Activated CD4-positive, alpha-beta T cell treated with anti-CD3 and anti-CD28 coated beads for 4 hours (primary cell): ENCODE measurements at places on chromosomes 4 and X.

GRCh38 chr4:55507612-55508011 is 39.1 kb downstream of the CLOCK start:
- no peak for DNase-seq

DNA sequence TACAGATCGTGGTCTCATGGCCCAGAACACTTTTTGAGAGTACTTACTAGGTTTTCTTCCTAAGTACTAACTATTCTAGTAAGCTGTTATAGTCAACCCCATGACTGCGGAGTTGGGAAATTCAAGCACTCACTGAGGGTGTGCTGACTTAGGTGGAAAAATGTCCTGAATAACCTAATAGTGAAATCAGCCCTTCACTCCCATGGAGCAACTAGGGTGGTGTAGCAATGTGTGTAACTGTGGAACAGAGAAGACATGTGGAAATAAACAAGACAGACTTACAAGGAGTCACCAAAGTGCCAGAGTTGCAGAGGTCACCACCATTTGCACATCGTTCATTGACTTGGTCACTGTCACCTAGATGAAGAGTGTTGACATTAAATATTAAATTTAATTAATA is 12.1 kb upstream of the VSIG4 start:
- DNase-seq = no peak

- no peak for DNase-seq
These were observed 54.5 kb downstream of the CLDN34 start for GRCh38 chrX:10021461-10022272.

DNA sequence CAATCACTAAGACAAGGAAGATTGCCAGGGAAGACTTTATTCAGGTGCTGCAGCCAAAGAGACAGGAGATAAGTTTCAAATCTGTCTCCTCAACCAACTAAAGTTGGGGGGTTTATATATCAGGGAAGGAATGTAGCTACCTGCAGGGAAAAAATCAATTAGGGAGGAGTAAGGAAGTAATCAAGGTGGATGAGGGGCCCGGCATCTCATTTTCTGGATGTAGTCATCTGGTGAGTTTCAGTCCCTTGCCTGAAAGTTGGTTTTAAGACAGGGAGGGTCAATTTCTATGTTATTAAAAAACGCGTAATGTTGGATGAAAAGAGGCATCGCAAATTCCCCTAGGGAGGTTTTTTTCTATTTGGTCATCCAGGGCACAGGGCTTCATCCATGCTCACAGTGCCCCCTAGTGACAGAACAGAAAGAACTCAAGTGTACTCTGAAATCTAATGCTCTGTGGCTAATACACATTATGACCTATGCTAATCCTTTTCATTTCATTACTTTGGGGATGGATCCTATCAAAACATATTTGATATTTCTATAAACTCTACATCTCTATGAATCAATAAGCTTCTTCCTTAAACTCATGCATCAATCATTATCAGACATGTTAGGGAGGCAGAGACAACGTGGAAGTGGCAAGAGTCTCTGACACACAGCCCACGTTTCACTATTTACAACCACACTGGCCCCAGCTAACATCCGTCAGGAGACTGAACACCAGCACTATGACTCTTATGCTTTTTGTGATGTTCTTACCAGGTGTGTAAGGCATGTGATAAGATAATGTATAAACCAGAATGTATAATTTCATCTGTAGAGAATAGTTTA is 1577.0 kb upstream of the TENM3 start:
- DNase-seq = no peak

DNA sequence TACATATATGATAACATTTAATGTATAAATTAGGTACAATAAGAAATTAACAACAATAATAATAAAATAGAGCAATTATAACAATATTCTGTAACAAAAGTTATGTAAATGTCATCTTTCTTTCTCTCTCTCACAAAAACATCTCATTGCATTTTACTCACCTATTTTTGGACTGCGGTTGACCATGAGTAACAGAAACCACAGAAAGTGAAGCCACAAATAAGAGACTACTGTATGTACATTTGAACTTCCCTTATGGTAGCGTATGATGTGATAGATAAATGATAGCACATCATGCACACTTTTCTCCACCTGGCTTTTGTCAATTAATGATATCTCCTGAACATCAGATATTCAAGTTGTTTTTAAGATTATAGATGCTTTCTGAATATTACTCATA is 80.5 kb downstream of the HNRNPD start:
- DNase-seq = no peak

- DNase-seq = no peak
These were observed 1.1 kb downstream of the ALB start for GRCh38 chr4:73405138-73405537.

- no peak for DNase-seq
These were observed 99.5 kb downstream of the FBXW7 start for GRCh38 chr4:152436384-152436783.

GRCh38 chrX:51461053-51462044 is 35.0 kb downstream of the NUDT11 start:
- peak; percentile 39 for DNase-seq

GRCh38 chr4:30722359-30723200 is 2.4 kb downstream of the PCDH7 start:
- DNase-seq = no peak

- no peak for DNase-seq
These were observed 9.7 kb downstream of the GRIPAP1 start for GRCh38 chrX:48992341-48992740.

DNA sequence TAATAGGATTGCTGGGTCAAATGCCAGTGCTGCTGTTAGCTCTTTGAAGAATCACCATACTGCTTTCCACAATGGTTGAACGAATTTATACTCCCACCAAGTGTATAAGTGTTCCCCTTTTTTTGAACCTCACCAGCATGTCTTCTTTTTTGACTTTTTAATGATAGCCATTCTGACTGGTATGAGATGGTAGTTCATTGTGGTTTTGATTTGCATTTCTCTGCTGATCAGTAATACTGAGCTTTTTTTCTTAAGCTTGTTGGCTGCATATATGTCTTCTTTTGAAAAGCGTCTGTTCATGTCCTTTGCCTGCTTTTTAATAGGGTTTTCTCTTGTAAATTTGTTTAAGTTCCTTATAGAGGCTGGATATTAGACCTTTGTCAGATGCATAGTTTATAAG is 14.8 kb downstream of the USP38 start:
- no peak for DNase-seq

DNA sequence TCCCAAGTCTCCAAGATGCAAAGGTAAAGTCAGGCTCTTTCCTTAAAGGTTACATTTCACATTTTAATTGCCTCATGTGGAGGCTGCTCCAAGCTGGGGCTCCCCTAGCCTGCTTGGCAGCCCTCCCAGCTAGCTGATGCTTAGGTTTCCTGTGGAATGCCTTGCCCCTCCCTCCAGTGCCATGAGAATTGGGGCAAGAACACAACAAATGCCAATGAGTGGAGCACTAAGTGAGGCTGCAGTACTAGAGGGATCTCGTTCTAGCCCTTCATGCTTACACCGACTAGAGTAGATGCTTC is 597.7 kb downstream of the MID1IP1 start:
- no peak for DNase-seq

DNA sequence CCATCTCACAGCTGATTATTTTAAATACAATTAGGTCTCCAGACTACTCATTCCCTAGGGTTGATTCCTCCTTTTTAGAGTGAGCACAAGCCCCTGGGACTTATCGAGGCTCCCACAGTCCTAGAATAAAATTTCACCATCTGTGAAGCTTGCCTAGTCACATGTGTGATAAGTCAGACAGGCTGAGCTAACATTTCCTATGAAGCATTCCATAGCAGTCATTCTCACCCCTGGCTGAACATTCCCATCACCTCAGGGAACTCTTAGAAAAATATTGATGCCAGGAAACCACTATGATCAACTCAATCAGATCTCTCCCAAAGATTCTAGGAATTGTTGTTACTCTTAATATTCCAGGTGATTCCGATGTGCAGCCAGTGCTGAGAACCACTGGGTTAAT is 37.7 kb downstream of the ARHGEF9 start:
- no peak for DNase-seq

DNA sequence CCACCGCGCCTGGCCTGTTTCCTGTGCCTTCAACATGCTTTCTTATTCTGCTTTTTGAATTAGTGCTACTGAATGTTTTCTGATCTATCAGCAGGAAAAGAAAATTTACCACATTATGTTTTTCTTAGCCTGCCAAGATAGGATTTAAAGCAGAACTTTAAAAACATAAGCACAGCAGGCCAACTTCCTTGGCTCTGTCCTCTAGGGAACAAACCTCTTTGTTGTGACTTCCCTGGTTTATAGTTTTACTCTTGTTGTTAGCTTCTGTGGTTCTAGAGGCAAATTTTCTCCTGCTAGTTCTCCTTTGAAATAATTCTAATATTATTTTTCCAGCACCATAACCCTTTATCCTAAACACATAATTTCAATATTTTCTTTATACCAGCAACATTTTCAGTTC is 605.1 kb downstream of the ADGRL3 start:
- no peak for DNase-seq

DNA sequence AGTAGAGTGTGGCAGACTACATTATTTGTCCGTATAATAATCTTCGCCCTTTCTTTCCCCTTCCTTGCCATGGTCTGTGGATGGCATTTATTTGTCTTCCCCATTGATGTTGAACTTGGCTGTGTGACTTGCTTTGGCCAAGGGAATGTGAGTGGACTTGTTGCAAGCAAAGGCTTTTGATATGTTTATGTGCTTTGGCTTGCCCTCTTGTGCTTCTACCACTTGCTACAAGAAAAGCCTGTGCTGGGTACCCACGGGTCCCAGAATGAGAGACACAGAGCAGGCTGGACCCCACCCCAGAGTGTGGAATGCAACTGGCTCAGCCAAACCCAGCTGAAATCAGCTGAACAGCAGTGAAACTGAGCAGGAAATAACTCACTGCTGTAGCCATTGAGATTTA is 63.0 kb downstream of the FAM184B start:
- DNase-seq = no peak

DNA sequence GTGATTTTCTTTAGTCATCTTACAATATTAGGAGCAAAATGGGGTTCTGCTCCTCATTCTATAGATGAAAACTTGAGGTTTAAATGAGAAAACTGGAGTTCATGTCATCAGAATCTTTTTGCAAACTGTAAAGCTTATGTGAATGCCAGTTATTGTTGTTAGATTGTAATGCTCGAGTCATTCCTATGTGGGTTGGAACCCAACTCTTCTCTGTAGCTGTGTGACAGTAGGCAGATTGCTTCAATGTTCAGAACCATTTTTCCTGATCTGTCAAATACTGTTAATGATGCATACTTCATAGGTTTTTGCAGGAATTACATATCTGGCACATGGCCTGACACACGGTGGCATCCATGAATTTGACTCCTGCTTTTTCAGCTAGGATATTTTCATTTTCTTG is 178.9 kb downstream of the RAPGEF2 start:
- DNase-seq = no peak

DNA sequence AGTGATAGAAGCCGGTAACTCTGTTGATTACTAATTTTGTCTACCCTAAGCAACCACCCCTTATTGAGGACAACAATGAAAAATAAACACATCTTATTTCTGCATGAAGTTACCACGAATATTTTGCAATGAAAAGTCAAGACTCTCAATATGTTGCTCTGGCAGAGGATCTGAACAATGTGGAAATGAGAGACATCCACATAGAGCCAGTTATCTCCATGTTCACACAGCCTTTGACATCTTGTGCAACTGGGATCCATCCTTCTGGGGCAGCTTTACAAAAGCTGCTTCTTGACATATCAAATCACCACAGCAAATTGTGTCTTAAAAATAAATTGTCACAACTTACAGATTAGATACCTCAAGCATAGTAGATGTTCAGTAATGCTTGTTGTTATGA is 10.2 kb downstream of the EDNRA start:
- DNase-seq = no peak

DNA sequence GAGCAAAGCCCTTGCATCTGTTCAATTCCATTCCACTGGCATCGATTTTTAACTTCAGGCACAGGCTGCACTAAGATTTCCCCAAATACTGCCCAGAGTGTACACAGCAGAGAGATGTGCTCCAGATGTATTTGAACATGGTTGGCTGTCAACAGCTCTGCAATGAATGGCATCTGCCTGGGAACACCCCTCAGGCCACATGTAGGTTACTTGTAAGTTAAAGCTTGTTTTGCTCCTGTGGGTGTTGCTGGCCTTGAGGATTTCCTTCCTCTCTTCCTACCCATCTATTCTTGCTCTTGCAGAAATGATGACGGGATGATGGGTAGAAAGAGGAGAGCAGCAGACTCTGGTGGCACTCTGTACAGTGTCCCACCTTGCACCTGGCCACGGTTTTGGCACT is 69.3 kb upstream of the HELT start:
- DNase-seq = no peak

- no peak for DNase-seq
These were observed 13.0 kb downstream of the PPP1R3F start for GRCh38 chrX:49282647-49283011.

GRCh38 chrX:148867596-148867995 is 367.2 kb downstream of the AFF2 start:
- DNase-seq = no peak

DNA sequence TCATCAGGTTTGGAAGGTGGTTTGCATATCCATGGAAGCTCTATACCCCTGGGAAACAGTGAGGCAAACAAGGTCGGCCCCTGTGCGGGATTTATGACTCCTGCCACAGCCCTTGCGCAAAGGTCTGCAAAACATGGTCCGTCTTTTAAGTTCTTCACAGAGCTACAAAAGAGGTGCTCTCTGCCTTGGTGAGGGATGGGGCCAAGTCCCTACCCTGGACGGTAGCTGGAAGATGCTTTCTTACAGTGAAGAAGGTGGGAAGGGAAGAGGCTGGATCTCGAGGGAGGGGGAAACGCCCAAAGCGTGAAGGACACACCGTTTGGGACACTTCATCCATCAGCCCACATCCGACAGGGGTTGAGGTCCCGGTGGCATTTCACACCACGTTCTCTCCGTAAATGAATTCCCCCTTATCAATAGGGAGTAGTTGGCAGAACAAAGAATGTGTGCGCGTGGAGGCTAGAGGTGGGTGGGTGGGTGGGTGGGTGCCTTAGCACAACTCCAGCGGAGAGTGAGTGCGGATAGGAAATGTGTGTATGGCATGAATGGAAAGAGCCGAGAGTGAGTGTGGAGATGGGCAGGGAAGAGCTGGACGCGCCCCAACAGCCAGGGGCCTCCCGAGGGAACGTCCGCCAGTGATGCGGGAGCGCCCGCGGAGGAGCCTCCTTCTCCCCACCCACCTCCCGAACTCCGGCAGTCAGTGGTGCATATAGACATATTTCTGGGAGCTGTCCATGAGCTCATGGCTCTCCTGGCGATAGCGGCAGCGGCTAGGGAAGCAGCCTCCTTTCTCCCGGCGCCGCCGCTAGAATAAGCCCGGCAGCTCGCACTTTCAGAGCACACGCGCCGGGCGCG is 68.3 kb downstream of the LARP7 start:
- no peak for DNase-seq

- no peak for DNase-seq
These were observed 59.1 kb downstream of the SCFD2 start for GRCh38 chr4:53306729-53307128.

DNA sequence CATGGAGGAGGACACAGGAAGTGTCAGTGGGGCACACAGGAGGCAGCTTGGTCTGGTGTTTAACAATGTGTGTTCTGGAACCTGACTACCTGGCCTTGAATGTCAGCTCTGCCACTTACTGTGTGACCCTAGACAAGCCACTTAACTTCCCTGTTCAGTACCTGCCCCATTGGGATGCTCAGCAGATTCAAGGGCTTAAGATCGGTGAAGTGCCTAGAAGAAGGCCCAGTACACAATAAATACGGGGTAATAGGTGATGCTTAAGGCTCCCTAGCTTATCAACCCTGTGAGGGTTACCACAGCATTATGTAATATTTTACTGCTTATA is 1.6 kb upstream of the CHIC2 start:
- no peak for DNase-seq
